Stimulated activated CD8-positive, alpha-beta memory T cell treated with anti-CD3 and anti-CD28 coated beads, Interleukin-7, amount 100 ng/mL, for 1 hour (primary cell): ENCODE measurements at places on chromosomes 7 and 10.

DNA sequence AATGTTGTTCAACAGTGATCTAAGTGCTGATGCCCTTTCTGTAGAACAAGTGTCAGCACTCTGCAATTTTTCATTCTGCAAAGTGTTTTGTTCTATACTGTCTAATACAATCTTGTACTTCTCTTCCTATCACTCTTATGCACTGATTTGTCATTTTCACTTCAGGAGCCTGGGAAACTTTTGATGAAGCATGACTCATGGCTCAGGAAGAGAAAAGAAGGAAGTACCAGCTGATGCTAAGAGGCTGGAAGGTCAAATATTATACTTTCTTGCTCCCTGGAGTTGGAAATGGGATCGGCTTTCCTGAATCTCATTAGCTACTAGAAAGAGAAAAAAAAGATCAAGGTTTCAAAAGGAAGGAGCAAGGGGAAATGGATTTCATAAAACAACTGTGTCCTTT lies 45.8 kb downstream of the DGKI start:
- DNase-seq: no peak

DNA sequence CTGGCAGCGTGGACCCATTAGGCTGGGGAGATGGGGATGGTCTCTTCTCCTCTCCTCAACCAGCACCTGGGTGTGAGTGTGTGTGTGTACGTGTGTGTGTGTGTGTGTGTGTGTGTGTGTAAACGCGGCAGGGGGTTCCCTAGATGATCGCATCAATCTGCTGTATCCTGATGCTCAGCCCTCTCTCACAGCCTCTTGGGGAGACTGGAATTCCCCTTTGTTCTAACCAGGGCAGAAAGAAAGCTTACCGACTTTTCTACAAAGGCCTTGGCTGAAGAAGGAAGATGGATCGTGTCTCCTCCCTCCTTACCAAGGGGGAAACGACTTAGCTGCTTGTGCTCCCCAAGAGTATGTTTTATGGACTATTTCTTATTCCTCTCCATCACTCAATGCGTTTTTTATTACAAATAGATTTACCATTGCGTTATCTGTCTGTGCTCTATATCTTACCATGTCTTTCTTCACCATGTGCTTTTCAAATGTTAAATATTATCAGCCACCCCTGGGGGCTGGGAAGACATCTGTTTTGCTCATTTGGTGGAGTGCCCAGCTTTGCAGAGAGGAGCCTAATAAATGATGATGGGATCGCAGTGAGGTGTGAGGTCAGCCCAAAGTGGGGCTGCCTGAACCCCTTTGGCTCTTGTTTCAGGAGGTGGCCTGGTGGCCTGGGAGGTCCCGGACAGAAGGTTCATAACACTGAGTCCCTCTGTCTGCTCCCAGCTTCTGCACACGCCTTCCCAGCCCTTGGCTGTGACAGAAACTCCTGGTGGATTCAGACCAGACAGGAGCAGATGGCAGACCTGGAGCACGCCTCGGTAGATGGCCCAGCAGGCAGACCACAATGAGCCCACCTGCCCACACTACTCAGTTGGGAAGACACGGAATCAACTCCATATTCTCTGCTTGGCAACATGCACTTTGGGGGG lies 262.0 kb downstream of the PRPF18 start:
- no peak for DNase-seq

- no peak for DNase-seq
Observed at GRCh38 chr7:138515001-138515528, 55.0 kb downstream of the TRIM24 start.

- DNase-seq: no peak
Observed at GRCh38 chr7:7524121-7524520, 11.6 kb downstream of the COL28A1 start.

DNA sequence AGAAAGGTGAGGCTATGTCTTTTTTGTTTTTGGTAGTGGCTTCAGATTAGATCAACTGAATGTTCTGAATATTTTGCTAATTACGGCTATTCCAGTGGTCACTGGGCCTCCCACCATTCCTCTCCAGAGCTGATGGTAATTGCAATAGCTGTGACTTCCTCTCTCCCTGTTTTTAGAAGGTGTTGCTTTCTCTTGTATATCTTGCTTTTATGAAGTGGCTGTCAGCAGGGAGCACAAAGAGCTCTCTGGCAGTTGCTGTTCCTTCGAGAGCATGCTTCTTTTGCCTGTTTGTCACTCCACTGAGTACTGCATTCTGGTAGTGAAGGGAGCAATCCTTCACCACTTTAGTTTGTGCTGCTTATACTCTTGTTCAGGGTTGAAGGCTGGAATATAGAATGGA lies 133.3 kb downstream of the EXOC4 start:
- no peak for DNase-seq

DNA sequence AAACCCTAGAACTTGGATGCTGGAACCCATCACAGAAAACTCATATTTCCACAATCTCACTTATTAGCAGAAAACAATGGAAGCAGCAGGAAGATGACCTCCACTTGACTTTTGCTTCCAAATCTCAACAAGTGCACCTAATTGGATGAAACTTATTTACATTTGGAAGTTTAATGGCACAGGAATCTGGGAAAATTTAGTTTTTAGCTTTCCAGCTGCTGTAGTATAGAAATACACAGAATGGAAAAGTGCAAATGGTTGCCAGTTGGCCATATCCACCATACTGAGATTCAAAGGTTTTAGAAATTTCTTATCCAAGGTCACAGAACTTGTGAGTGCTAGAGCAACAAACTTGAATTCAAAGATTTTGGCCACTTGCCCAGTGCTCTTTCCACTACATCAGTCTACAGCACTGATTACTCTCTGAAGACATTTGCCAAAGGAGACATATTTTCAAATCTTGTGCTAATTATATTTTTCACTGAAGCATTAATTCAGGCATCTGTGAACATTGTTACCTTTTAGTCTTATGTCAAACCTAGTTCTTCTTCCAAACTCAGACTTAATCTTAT lies 9.3 kb upstream of the AHR start:
- DNase-seq: no peak

DNA sequence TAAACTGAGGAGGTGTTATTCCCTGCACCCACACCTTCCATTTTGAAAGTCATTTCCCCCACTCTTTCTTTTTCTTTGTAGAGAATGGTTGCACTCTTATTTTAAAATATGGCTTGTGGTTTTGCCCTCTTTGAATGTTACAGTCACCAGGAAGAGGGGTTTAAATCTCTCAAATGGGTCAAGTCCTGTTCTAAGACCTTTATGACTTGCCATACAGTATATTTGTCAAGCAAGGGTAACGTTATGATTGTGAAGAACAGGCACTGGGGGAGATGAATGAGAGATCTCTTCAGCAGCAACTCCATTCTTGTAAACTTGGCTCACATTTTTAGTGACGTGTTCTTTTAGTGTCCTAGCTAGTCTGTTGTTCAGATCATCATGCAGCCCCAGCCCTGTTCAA lies 634.7 kb downstream of the KCNMA1 start:
- no peak for DNase-seq

DNA sequence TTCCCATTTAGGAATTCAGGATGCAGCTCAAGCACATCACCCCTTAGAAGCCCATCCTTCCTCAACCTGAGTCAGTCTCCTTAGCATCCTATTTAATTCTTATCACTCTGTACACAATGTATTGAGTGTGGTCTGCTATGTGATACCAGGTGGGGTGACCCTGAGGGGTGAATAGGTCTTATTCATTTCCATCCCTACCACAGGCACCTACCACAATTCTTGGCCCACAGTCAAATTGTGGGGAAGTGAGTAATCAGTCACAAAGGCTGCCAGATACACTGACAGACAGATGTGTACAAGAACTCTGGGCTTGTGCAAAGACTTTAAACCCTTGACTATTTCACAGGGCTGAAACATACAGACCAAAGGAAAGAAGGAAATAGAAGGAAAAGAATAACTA lies 560.5 kb downstream of the PARD3 start:
- no peak for DNase-seq

GRCh38 chr7:73449422-73449821 lies 15.8 kb downstream of the FZD9 start:
- DNase-seq: no peak

- DNase-seq: no peak
Observed at GRCh38 chr7:20146451-20146850, 70.7 kb downstream of the MACC1 start.

- peak; percentile 24 for DNase-seq
Observed at GRCh38 chr7:924541-925231, 29.8 kb downstream of the ADAP1 start.

DNA sequence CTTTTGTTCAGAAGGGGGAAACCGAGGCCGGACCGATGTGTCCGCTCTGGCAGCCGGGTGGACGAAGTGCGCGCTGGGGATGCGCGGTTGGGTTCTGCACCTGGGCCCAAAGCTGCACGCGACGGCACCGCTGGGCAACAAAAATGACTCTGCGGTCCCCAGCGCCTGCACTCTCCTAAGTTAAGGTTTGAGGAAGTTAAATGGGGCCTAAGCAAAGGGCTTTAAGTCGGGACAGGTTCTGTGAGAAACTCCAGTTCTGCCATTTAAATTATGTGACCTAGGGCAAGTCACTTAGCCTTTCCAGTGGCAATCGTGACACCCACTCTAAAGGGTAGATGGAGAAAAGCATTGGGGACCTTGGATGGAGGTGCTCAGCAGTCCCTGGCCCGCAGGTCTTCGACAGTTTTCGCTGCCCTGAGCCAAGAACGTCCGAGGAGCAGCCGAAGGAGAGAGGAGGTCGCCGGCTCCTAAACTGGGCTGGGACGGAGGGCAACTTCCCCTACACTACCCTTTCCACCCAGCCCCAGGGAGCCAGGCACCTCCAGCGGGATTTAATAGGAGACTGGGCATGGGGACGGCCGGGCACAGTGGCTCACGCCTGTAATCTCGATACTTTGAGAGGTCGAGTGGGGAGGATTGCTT lies 534 bp upstream of the ACBD5 start:
- no peak for DNase-seq

DNA sequence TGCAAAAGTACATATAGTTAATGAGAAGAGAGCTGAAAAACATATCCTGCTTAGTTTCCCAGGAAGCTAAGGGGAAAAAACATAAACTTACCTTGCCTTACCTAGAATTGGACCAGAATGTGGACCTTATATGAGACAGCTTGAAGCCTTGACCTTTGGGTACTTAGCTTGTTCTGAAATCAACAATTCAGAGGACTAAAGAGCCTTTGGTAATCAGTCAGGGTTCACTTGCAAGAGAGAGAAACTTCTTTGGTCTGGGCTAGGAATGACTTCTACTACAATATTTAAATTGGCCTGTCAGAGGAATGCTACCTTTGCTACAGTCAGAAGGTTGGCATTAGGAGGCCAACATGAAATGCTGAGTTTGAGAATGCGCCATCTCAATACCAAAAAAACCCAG lies 24.9 kb downstream of the SAMD8 start:
- no peak for DNase-seq

- no peak for DNase-seq
Observed at GRCh38 chr10:224571-224970, 89.3 kb downstream of the ZMYND11 start.

DNA sequence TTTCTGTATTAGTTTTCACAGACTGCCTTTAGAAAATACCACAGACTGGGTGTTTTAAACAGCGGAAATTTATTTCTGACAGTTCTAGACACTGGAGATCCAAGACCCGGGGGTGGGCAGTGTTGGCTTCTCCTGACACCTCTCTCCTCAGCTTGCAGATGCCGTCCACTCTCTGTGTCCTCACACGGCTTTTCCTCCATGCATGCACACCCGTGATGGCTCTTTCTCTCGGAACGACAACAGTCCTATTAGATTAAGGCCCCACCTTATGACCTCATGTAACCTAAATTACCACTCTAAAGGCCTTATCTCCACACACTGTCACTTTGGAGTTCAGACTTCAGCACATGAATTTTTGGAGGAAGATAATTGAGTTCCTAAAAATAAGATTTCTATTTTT lies 142.9 kb upstream of the VWC2 start:
- DNase-seq: no peak

- no peak for DNase-seq
Observed at GRCh38 chr7:42227021-42227420, 10.0 kb downstream of the GLI3 start.
